NCI-H1105 (cell line): ENCODE measurements at places on chromosomes 5 and 9.

- DNase-seq = no peak
Observed at GRCh38 chr5:13591621-13592020, 352.9 kb downstream of the DNAH5 start.

- no peak for DNase-seq
Observed at GRCh38 chr5:97644206-97644605, 461.2 kb upstream of the RIOK2 start.

DNA sequence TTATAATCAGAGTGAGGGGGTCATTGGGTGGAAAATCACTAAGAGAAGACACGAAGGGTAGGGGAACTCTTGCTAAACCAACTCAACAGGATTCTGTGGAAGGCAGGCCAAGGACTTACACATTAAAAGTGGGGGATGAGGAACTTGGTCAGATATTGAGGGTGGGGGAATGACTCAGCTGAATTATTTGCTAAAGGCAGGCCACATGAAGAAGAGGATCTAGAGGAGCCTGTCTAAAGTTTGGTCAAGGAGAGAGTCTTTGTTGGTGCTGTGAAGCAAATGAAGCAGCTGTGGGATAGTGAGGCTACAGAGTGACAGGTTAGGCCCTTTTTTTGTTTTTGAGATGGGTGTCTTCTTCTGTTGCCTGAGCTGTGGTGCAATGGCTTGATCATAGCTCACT lies 63.9 kb upstream of the SPRY4 start:
- no peak for DNase-seq

DNA sequence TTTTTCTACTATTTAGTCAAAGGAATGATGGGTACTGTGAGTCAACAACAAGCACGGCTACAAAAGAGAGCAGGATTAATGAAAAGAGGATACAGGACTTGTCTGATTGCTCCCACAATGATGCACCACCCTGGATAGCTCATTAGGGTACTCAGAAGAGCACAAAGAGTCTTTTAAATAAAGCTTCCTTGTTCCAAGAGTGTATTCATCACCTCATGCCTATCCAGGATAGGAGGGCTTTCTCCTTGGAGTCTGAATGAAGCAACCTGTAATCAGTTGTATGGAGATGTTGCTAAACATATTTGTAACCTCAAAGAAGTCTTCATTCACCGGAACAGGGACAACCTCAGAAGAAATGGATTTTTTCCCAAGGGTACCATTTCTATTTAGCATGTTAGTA lies 219.5 kb upstream of the TMEM161B start:
- DNase-seq = no peak

GRCh38 chr5:177600508-177601018 lies 631 bp downstream of the B4GALT7 start:
- DNase-seq = no peak

- no peak for DNase-seq
Observed at GRCh38 chr5:173757403-173758209, 130.5 kb upstream of the CPEB4 start.

GRCh38 chr5:74631081-74631953 lies 9.2 kb downstream of the ENC1 start:
- no peak for DNase-seq

- no peak for DNase-seq
Observed at GRCh38 chr9:136941231-136942111, 3.1 kb downstream of the FBXW5 start.

GRCh38 chr9:111484572-111484894 lies 350 bp upstream of the ECPAS start:
- DNase-seq = no peak

- no peak for DNase-seq
Observed at GRCh38 chr5:97297704-97298091, 114.7 kb upstream of the RIOK2 start.

- DNase-seq = no peak
Observed at GRCh38 chr5:161790926-161791325, 57.0 kb upstream of the GABRA1 start.

- DNase-seq = no peak
Observed at GRCh38 chr9:95775191-95775590, 100.3 kb upstream of the ERCC6L2 start.

- DNase-seq = peak; percentile 4
Observed at GRCh38 chr5:135565725-135566421, 12.9 kb downstream of the CXCL14 start.

GRCh38 chr5:121384359-121384758 lies 467.3 kb upstream of the FTMT start:
- no peak for DNase-seq

DNA sequence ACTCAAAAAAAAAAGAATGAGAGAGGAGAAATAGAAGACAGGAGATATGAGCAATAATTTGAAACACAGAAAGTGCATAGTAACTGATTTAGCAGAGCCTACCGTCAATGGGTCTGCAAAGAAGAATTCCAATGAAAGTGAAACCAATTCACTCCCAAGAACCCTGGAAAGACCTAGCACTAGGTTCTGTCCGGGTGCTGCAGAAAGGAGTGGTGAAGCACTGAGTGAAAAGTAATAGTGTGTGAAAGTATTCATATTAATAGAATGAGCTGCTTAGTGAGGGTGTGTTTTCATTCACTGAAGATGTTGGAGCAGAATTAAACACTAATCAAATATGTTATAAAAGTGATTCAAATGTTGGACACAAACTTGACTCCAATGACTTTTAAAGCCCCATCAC lies 51.3 kb upstream of the SLC30A5 start:
- DNase-seq = no peak

- no peak for DNase-seq
Observed at GRCh38 chr9:130346431-130346830, 80.9 kb downstream of the HMCN2 start.

DNA sequence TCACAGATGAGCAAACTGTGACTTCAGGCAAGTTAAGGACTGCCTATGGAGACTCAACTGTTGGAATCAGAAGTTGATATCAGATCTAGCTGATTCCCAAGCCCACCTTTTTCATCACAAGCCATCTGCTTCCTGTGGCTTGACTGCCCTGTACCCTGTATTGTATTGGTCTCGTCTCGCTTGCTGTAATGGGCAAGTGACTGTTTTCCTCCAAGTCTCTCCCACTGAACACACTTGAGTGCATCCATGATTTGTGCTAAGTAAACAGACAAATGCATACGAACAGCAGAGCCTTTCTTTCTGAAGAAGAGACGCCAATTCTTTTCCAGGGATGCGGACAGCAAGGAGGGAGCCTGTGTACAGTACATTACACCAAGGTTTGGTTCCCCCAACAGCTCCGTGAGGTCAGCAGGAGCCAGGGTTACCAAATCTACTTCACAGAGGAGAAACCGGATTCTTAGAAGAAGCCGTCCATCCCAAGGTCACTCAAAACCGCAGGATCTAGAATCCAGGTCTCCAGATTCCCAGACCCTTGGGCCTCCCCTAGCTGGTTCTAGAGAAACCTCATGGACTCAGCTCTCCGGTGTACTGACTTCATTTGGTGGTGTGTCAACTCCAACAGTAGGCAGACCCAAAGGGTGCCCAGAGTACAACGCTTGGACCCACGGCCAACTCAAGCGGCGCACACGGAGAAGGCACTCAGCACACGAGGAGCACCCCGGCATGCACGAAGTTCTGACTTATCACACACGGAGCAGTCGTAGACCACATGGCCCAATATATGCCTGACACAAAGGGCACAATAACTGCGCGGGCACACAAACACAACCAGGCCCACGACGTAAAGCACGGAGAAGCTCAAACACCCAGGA lies 1.1 kb downstream of the BAG1 start:
- DNase-seq = no peak
